ENCODE measurements at places on chromosomes 7 and 10.
A peak's percentile ranks its signal among the peaks of the same experiment; 100 is the strongest.

GRCh38 chr10:123165445-123166072 is 11.4 kb downstream of the BUB3 start:
- DNase-seq = no peak

DNA sequence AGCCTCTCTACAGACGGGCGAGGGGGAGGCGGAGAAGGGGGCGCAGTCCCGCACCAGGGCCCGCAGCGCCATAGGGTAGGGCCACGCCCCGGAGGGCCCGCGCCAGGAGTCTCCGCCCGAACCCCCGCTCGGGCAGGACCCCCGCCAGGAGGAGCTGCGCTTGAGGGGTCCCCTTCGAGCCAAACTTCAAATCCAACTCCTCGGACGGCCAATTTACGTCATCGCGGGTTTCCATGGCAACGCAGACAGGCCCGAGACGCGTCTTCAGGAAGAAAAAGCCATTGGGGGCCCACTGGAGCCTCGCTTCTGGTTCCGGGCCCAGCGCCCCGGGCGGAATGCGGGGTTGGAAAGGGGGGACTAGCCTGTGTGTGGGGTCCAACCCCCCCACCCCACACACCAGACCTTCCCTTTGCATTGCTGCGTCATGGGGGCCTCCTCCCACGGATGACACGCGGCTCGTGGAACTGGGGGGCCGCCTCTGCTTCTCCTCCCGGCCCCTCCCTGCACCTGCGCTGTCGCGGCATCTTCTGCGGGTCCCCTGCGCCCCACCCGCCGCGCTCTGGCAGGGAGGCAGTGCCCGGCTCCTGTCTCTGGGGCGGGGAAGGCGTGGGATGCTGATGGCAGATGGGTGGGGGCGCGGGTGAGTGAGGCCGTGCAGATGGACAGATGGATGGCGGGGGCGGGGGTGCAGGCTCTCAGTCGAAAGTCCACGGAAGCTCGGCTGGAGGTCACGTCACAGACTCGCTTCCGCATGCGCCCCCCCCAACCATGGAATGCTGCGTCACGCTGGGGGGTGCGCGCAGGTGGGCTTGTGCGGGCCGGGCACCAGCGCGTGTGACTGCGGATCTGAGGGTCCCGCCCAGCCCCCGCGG is 1.2 kb downstream of the CALY start:
- DNase-seq = peak; percentile 70

- DNase-seq = no peak
These were observed 10.0 kb downstream of the WASL start for GRCh38 chr7:123738808-123739207.

- no peak for DNase-seq
These were observed 187.1 kb downstream of the DNAJB6 start for GRCh38 chr7:157523766-157524421.

GRCh38 chr7:55209366-55209765 is 155.8 kb upstream of the LANCL2 start:
- no peak for DNase-seq

DNA sequence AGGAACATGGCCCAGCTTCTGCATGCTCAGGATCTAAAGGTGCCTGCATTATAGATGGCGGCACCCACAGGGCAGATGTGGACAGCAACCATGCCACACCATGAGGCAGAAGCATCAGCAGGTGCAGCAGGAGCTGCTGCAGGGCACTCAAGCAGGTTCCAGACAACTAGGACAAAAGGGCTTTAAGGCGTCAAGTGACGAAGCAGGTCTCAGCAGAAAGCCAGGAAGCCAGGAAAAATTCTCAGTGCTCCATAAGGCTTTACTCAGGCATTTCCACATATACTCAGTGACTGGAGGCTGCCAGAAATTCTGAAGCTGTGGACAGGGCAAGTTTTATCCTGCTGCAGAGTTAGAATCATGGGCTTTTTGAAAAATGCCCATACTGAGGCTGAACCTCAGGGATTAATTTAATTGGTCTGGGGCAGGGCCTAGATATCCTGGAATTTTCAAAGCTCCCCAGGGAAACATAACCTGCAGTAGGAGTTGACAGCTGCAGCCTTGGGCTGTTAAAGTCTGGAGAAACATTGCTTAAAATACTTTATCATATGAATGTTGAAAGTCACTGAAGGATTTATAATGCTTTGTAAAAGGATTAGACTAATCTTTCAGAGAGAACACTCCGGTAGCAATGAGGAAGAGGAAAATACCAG is 68.1 kb upstream of the RNF148 start:
- no peak for DNase-seq

DNA sequence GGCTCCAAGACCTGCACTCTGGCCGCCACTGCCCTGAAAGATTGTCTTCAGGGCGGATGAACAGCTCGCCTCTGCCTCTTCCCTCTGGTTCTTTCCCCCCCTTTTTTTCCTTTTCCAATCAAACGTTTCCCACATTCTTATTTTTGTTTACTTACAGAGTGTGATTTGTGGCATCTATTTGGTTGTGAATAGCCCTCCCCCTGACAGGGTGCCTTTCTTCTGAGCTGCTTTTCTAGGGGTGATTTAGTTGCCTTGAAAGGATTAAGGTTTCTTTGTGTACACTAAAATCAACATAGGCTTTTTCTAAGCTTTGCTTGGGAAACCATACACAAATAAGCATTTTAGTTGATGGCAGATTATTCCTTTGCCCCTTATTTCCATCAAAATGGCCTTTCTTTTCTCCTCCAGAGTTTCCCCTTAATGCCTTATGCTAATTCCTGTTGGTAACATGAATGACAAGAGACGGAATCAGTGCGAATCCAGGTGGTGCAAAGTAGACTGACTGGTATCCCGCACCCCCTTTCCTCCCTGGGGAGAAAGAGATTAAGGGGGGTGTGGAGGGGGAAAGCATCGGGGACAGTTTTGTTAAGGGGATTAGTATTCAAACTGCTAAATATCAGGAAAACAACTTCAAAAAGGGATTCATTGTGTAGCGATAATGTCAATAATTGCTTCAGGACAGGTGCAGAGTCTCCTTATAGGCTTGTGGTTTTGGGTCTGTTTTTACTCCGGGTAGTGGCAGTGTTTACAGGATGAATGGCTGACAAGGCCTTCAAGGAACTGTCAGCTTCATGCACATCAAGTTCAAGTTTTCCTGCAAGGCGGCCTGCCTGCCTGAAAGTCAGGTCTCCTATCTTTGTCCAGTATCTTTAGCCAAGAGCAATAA is 431.6 kb upstream of the GALNT17 start:
- DNase-seq = peak; percentile 29

- DNase-seq = no peak
These were observed 211.1 kb downstream of the MGMT start for GRCh38 chr10:129678186-129678585.

GRCh38 chr10:92615515-92615914 is 22.6 kb downstream of the KIF11 start:
- no peak for DNase-seq

DNA sequence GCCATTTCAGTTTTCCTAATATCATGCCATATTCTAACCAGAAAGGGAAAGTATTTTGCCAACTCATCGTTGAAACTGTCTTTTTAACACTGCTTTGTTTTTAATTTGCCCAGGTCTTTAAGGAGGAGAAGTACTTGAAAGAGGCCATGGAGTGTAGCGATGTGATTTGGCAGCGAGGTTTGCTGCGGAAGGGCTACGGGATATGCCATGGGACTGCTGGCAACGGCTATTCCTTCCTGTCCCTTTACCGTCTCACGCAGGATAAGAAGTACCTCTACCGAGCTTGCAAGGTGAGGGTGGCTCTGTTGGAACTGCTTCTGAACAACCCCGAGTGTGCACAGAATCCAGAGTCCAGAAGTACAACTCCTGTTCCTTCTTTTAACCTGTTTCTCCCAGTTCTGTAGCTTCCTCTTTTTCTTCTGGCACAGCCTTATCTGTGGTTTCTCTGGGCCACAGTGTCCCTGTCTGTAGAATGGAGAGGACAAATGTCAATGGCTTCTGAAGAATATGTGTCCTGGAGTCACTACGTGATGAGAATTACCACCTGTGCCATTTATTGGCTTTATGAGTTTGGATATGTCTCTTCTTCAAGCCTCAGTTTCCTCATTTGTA is 60.1 kb downstream of the LANCL2 start:
- DNase-seq = no peak

GRCh38 chr7:63953181-63953580 is 45.5 kb upstream of the ZNF722 start:
- no peak for DNase-seq

GRCh38 chr7:5693529-5693928 is 87.9 kb downstream of the RNF216 start:
- DNase-seq = no peak

- DNase-seq = no peak
These were observed 1017.6 kb downstream of the SORCS3 start for GRCh38 chr10:105658696-105659095.

GRCh38 chr7:75716992-75717626 is 21.6 kb downstream of the HIP1 start:
- no peak for DNase-seq

GRCh38 chr10:124564881-124565280 is 103.3 kb downstream of the LHPP start:
- DNase-seq = no peak

- no peak for DNase-seq
These were observed 31.9 kb downstream of the LCOR start for GRCh38 chr10:96863922-96864543.

Data from neuronal stem cell (in vitro differentiated cells).